ENCODE measurements at places on chromosomes 7 and 10.
A peak's percentile ranks its signal among the peaks of the same experiment; 100 is the strongest.

GRCh38 chr10:125186431-125187170 lies 26.2 kb upstream of the CTBP2 start:
- no peak for DNase-seq

GRCh38 chr7:150503581-150503980 lies 11.1 kb upstream of the GIMAP7 start:
- DNase-seq: no peak

DNA sequence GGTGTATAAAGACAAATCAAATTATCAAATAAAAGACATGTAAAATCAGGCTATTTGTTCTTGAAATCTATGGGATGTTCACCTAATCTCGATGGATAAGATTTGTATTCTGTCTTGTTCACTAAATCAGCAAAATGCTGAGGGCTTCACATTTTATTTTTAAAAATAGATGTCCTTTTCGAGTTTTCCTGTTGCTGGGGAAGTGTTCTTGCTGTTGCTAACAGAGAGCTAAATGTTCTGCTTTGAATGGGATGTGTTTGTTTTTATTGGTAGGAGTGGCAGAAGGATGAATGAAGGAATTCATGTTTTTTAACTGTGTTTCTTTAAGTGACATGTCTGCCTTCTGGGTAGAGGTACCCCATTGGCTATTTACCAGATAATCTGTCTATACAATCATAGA lies 7.3 kb upstream of the SNX13 start:
- DNase-seq: no peak

- DNase-seq: no peak
Observed at GRCh38 chr7:101468546-101469275, 106.0 kb downstream of the COL26A1 start.

DNA sequence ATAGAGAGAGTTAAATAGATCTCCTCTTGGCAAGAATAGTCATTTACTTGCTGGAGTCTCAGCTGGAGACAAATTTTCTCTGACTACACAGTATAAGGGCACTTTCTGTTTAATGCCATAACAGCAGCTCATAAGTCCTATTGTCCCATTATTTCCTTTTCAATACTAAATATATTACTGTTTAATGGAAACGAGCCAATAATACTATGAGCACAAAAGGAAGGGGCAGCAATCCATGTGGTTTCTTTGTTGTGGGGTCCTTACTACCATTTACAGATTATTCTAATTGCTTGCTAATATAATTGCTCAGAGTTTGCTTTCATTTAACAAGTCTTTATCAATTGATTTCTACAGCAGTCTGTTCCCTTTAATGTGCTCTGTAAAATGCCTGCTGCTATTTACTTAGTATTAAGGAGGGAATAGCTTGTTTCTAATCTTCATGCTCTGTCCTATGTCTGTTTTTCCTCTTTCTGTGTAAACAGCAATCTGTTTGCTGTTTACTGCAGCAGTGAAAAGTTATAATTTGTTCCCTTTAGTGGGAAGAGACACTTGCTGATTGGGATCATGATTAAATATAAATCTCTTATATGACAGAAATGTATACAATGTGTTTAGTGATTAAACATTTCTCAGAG lies 296.2 kb upstream of the SMIM30 start:
- DNase-seq: no peak

DNA sequence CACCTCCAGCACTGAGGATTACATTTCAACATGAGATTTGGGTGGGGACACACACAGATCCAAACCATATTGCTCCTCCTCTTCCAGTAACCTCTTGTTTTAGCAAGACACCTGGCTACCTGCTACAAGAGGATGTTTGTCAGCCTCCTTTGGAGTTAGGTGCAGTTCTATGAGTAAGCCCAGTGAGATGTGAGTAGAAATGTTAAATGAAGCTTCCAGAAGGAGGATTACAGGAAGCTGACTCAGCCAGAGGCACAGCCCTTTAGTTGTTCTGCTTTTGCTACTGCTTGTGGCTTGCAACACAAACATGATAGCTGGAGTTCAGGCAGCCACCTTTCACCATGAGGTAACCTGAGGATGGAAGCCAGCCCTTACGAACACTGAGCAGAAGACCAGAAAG lies 382.7 kb upstream of the RNF32 start:
- no peak for DNase-seq

DNA sequence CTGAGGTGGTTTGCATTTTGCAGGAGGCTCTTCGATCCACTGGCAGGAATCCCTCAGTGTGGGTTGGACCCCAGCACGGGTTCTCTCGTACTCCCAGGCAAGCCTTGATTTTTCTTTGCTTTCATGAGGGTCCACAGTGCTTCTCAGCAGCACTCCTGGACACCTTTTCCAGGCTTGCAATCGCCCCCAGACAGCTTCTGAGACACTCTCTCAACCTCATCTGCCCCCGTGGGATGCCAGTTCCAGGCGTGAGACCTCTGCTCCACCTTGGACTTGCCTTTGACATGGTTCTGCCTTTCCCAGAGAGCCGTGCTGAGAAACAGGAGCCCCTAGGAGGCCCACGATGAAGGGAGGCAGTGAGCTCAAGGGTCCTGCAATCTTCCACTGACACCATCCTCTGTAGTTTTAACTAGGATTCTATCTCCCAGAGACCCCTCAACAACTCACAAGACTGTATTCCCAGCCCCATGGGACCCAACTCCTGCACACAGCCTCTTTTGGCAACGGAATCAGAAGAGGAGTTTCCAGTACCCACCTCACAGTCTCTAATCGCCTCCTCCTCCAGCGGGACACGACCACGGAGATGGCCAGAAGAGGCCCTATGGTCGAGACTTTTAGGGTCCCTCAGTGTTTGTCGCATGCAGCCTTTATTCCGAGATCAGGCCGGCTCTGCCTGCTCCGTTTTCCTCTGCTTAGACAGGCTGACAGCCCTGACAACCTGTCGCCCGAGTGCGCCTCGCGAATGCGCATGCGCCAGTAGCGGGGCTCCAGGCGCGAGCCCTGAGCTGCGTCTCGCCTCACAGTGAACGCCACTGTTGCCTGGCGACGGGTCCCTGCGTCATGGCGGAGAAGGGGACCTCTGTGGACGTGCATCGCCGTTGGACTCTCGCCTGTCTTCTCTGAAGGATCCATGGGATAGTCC lies 26.0 kb upstream of the ZNF273 start:
- DNase-seq: peak; percentile 30

GRCh38 chr10:100553929-100554328 lies 18.2 kb downstream of the HIF1AN start:
- DNase-seq: no peak

GRCh38 chr7:141001546-141001945 lies 13.2 kb downstream of the MRPS33 start:
- DNase-seq: no peak

DNA sequence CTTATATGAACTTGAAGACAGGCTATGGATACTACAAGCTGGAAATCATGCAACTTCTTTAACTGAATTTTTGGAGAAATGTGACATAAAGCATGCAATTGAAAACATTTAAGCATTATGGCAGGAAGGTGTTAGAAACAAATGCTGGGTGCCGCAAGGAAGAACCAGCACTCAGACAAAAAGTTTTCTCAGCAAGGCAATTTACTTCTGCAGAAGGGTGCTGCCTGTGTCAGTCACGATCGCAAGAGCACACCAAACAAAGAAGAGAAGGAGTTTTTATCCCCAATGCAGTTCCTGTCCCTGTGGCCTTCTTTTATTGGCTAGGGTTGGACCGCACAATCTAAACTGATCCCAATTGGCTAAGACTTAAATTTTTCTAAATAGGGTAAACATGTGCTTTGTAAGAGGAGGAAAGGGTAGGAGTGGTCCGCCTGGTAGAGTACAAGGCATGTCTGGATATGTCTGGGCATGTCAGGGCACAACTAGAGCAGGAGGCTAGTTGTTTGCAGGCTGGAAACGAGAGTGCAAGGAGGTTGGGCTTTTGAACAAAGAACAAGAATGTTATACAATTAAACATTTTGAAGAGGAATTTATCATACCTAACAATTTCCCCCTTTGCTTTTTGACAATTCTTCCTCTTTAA lies 109.6 kb upstream of the FAM3C start:
- no peak for DNase-seq

DNA sequence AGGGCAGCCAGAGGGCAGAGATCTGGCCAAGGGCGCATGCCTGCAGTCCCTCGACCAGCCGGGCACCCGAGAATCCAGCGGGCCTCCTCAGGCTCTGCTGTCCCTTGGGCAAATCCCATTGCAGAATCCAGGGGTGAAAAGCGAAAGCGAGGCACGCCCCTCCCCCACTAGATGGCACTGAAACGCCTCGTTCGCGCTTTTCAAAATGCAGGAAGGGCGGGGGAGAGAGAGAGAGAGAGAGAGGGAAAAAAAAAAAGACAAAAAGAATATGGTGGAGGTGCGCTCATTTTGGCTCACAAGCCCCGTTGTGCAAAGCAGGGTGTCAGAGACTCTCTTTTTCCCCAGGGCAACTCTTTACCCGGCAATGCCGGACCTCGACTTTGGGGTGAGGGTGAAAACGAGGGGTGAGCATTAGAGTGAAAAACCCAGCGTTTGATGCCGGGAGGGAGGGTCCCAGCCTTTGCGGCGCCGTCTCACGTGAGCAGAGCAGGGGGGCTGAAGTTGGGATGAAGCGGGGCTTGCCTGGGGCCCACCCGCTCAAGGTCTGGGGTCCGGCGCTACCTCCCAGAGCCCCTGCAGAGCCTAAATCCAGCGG lies 2.5 kb upstream of the TMEM178B start:
- DNase-seq: no peak

DNA sequence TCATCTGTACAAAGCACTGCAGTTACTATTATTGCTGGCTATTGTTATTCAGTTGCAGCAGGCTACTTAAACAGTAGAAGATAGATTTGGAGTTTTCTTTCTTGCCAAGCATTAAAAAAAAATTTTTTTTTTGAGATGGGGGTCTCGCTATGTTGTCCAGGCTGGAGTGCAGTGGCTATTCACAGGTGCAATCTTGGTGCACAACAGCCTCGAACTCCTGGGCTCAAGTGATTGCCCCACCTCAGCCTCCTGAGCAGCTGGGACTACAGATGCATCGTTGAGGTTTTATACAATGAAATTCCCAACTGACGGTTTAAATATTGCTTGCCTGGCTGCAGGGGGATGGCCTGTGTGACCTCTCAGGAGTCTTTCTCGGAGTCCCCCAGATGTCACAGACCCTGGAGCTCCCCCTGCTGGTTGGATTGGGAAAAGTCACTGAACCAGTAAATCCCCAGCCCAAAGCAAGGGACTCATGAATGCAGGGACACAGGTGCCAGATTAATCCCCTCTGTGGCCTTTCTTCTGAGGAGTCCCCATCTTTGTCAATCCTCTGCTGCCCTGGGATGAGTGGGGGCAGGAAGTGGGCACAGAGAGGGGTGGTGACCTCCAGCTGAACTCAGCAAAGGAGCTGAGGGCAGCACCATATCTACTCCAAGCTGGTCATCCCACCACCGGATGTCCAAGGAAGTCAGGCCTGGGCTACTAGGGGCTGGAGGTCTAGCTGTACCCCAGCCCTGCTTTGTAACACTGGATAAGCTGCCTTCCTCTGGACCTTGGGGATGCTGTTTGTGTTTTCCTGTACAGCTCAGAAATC lies 149.6 kb downstream of the C10orf105 start:
- DNase-seq: peak; percentile 54

DNA sequence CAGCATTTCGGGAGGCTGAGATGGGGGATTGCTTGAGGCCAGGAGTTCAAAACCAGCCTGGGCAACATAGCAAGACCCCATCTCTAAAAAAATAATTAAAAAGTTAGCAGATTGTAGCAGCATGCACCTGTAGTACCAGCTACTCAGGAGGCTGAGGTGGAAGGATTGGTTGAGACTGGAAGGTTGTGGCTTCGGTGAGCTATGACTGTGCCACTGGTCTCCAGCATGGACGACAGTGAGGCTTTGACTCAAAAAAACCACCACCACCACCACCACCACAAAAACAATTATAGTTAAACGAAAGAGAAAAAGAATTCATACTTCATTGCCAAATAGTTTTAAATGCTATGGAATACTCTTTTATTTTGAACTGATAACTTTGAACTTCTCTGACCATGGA lies 63.4 kb downstream of the VTI1A start:
- DNase-seq: no peak

DNA sequence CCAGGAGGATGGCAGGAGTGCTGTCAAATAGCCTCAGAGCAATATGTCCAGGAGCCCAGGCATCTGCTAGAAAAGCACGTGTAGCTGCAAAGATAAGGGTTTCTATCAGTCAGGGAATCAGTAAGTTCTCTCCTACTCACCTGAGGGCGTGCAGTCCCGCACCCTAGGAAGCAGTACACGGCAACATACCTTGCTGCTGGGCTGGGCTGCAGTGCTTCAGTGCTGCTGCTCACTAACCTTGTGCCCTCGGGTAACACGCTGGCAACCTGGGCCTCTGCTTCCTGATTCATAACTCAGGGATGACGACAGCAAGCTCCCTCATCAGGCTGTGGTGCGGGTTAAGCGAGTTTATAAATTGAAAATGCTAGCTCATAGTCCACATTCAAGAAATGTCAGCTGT lies 29.5 kb upstream of the CCNY start:
- no peak for DNase-seq

DNA sequence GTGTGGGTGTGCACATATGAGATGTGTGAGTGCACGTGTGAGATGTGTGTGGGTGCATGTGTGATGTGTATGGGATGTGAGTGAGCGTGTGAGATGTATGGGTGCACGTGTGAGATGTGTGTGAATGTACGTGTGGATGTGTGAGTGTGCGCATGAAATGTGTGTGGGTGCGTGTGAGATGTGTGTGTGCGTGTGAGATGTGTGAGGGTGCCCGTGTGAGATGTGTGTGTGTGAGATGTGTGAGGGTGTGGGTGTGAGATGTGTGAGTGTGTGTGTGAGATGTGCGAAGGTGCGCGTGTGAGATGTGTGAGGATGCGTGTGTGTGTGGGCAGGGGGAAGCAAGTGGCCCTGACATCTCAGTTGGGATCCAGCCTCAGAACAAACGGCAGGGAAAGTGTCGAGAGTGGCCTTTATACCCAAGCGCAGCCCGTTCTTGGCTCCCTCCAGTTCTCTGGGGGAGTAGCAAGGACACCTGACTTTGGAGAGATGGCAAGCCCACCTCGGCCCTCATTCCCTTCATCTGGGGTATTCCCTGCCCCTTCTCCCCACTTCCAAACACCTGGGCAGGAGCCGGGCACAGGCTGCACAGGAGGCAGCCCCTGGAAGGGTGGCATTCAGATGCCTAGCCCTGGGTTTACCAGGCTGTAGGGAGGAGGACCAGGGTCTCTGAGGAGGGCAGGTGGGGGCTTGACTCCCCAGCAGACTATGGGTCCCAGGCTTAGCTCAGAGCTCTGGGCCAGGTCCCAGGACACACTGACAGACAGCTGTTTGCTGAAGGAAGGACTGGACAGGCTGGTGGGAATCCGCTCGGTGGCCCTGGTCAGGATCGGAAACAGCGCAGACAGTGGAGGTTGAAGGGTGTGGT lies 31.6 kb downstream of the PPIF start:
- no peak for DNase-seq

- peak; percentile 5 for DNase-seq
Observed at GRCh38 chr7:2209146-2209960, 23.4 kb downstream of the MAD1L1 start.
